ENCODE measurements at places on chromosomes 1 and 21.

DNA sequence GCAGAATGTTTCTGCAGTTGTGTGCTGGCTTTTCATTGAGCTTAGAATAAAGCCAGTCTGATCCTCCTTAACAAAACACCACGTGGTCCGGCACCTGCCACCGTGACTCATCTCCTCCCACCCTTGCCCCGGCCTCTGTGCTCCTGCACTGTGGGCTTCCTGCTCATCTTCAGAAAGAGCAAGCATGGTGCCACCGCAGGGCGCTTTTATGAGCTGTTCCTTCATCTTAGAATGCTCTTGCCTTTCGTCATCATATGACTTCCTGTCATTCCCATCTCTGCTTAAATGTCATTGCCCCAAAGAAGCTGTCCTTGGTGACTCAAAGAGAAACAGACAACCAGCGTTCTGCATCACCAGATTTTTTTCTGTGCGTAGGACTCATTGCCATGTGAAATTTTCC, 117.8 kb downstream of the HHAT start:
- DNase-seq: peak; percentile 47

GRCh38 chr1:54407404-54408146, 1.4 kb upstream of the SSBP3 start:
- DNase-seq: peak; percentile 89

- no peak for DNase-seq
Observed at GRCh38 chr1:6969762-6970161, 184.5 kb downstream of the CAMTA1 start.

DNA sequence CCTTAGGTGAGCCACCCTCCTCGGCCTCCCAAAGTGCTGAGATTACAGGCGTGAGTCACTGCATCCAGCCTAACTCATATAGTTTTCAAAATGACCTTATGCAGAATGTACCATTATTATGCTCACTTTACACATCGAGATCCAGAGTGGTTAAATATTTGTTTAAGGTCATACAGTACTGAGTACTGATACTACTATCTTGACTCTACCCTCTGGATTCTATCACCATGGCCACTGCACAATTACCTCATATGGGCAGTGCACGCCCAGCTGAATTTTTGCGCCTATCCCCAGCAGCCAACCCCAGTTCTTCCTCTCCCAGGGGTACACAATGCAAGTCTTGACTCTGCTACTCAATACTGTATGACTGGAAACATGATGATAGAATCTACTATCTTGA, 56.7 kb downstream of the EDARADD start:
- DNase-seq: no peak

GRCh38 chr1:32782086-32782485, 35.1 kb downstream of the YARS1 start:
- no peak for DNase-seq

GRCh38 chr1:60488847-60489246, 415.3 kb upstream of the C1orf87 start:
- no peak for DNase-seq

DNA sequence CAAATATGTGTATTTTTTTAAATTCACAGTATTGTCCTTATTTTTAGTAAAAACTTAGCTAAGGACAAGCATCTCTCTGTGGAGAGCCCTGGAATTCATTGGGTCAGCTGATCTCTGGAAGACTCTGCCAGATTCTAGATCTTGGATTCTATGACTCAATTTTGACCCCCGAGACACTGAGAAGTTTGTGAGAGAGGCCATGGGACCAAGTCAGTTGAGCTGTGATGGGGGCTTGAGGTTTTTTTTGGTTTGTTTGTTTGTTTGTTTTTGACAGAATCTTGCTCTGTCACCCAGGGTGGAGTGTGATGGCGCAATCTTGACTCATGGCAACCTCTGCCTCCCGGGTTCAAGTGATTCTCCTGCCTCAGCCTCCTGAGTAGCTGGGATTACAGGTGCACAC, 13.5 kb downstream of the SHISA4 start:
- DNase-seq: no peak

- peak; percentile 20 for DNase-seq
Observed at GRCh38 chr1:38283696-38284470, 237.3 kb upstream of the POU3F1 start.

Measured in Ammon's horn (tissue), 1 donor.